NCI-H146 (cell line): ENCODE measurements at places on chromosomes 11 and 22.

GRCh38 chr11:44096360-44097185, 1.1 kb downstream of the EXT2 start:
- DNase-seq = no peak

GRCh38 chr11:47857485-47857884, 9.3 kb upstream of the NUP160 start:
- DNase-seq = no peak

DNA sequence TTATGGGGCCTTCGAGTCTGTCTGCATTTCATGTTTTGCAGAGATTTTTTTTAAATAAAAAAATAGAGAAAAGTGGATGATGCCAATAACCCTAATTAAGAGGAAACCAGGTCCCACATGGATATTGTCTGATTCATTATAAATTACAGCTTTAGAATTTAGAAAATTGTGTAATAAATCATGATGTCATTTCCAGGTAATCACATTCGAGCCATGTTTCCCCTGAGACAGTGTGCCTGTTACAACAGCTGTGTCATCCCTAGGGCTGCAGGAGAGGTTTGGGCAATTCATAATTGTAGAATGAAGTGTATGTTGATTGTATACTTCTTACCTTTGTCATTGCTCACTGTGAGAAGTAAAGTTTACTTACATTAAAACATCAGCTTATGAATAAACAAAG, 38.3 kb downstream of the NCAM1 start:
- peak; percentile 45 for DNase-seq

DNA sequence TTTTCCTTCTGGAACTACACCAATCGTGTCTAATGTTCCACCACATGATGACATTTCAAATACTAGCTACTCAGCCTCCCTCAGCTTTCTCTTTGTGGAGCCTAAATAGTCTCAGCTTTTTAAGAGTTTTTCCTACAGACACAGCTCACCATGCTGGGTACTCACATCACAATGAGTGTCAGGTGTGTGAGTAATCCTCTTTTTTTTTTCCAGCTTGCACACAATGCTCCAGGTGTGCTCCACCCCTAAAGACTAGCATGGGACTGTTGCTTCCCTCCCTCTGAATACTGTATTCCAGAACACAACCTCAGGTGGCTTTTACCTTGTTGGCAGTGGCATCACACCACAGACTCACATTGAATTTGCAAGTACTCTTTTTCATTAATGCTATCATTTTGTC, 11.7 kb downstream of the BTG4 start:
- no peak for DNase-seq

- DNase-seq = no peak
Measured at GRCh38 chr11:130144141-130144540, 15.4 kb upstream of the ST14 start.

DNA sequence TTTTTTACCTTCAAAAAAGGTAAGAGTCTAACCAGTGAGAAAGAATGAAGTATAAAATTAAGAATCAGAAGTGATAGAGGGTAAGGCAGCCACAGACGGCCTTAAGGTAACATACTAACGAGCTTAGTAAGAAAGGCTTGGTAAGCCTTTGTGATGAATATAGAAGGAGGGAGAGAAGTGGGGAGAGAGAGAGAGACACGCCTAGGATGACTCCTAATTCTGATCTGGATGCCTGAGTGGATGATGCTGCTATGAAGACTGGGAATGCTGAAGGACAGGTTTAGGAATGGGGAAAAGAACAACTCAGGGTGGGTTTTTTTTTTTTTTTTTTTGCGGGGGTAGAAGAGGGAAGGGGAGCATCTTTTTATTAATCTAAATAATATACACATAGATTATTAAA, 4.8 kb downstream of the FBXO3 start:
- no peak for DNase-seq

DNA sequence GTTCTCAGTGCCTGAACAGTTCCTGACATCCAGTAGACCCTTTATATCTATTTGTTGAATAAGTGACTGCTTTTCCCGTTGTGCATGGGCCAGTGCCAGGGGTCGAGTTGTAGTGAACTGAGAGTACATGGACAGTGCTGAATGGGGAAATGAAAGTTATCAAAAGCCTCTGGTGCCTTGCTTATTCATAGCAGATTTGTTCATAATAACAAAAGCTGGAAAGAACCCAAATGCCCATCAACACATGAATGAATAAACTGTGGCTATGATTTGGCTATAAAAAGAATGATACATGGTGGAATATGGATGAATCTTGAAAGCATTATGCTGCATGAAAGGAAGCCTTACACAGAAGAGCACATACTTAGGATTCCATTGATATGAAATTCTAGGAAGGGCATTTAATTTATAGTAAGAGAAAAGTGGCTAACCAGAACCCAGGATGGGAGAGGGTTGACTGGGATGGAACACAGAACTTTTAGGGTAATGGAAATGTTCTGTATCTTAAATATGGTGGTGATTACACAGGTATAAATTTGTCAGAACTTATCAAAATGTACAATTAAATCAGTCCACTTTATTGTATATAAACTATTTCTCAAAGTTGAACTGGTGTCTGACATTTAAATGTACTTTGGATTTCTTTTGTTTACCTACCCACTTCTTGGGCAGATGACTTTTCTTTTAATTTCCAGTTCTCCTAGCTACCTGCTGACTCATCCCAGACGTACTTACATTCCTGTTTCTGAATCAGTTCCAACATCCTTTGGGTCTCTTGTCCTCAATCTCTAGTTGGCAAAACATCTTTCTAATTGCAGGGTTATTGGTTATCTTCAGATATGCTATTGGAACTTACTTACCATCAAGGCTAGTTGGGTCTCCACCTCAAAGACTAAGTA, 42.8 kb downstream of the PACS1 start:
- DNase-seq = no peak

GRCh38 chr11:102494216-102494615, 36.3 kb downstream of the MMP7 start:
- no peak for DNase-seq

DNA sequence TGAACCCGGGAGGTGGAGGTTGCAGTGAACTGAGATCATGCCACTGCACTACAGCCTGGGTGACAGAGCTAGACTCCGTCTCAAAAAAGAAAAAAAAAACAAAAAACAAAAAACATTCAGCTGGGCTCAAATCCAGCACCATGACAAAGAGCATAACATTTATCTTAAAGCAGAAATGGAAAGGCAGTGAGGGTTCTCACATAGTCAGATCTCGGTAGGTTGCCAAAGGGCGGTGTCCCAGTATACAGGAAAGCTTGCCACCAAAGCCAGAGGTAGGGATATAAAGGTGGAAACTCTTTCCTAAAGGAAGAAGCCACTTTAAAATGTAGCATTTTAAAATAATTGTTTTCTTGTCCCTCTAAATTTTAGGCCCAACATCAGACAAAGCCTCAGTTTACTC, 22.4 kb upstream of the CAPRIN1 start:
- DNase-seq = no peak

DNA sequence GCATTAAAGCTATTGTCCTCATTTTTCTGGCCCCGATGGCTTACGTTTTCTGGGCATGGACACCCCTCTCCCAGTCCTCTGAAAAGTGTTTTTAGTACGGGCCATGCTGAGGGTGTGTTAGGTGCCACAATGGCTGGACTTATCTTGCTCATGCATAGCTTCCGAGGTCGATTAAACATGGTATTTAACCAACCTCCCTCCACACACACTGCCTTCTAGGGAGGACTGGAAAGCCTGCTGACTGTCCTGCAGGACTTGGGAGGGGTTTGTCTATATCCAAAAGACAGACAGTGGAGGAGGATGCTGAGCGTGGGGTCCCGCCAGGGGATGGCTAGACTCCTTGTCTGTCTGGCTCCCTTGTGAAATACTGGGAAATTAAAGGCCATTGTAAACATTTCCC, 95.3 kb downstream of the FBXO7 start:
- DNase-seq = no peak

GRCh38 chr11:47566149-47566698, 825 bp downstream of the PTPMT1 start:
- DNase-seq = peak; percentile 40

DNA sequence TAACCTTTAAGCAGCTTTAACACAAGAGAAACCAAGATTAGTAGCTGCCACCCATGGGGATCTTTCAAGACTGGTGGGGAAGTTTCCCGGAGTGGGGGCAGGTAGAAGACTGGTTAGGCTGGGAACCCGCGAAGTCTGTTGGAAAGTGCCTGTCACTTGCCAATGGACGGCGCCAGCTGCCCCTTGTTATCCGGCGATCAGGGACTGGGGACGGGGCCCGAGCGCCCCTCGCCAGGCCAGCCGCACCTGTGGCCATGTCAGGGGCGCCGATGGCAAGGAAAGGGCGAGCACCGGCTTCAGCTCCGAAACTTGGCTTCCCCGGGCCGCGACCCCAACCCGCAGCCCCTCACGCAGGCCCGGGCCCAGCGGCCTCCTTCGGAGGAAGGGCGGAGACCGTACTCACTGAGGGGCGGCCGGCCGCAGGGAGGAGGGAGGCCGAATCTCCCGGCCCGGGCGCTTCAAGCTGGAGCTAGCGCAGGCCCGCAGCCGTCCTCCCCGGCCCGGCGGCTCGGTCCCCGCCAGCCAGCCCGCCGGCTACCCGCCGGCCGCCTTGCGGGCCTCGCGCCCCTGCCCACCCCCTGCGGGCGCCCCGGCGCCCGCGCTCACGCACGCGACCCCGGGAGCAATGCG, 539 bp downstream of the EIF4ENIF1 start:
- DNase-seq = peak; percentile 15

DNA sequence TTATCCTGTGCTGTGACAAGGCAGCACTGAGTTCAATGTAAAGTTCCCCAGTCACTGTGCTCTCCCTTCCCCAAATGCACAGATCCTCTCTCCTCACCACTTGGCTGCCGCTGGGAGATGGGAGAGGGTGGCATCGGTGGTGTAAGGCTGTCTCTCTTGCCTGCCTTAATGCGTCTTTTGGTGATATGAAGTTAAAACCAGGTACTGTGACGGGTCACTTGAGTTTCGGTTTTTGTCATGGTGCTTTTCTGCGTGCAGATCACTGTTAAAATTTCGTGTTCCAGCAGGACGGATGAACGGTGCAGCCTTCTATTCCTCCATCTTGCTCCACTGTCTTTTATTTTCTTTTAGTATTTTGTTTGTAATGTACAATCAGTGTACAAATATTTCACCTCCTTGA, 18.6 kb downstream of the GLB1L2 start:
- DNase-seq = no peak

- peak; percentile 37 for DNase-seq
Measured at GRCh38 chr11:64152841-64153691, 12.8 kb downstream of the MACROD1 start.

- DNase-seq = no peak
Measured at GRCh38 chr11:44088377-44088776, 7.1 kb upstream of the EXT2 start.

DNA sequence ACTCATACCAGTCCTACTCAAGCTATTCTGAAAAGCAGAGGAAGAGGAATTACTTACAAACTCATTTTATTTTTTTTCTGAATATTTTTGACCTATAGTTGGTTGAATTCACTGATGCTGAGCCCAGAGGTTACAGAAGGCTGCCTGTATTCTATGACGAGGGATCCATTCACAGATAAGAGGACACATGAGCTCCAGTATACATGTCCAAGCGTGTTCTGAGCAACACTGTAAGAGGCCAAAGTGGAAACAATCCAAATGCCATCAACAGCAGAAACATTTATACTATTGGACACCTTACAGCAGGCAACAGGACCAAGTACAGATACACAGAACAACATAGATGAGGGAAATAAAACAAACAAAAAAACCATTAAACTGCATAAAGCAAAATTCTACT, 10.3 kb downstream of the KDM4E start:
- no peak for DNase-seq
